ENCODE measurements at places on chromosomes 2 and 18. TPM values are rescaled to one million over a fixed set of nuclear protein-coding genes. Genes with fewer than 3 reads are reported as not detected.

EPG5 gene
- 25.3 TPM for total RNA-seq

GRCh38 chr2:212480447-212480846, 58.2 kb downstream of the ERBB4 start:
- DNase-seq, result no peak

CMPK2 gene
- total RNA-seq, result 7.6 TPM

SCYGR4 gene
- total RNA-seq, result not detected

DNA sequence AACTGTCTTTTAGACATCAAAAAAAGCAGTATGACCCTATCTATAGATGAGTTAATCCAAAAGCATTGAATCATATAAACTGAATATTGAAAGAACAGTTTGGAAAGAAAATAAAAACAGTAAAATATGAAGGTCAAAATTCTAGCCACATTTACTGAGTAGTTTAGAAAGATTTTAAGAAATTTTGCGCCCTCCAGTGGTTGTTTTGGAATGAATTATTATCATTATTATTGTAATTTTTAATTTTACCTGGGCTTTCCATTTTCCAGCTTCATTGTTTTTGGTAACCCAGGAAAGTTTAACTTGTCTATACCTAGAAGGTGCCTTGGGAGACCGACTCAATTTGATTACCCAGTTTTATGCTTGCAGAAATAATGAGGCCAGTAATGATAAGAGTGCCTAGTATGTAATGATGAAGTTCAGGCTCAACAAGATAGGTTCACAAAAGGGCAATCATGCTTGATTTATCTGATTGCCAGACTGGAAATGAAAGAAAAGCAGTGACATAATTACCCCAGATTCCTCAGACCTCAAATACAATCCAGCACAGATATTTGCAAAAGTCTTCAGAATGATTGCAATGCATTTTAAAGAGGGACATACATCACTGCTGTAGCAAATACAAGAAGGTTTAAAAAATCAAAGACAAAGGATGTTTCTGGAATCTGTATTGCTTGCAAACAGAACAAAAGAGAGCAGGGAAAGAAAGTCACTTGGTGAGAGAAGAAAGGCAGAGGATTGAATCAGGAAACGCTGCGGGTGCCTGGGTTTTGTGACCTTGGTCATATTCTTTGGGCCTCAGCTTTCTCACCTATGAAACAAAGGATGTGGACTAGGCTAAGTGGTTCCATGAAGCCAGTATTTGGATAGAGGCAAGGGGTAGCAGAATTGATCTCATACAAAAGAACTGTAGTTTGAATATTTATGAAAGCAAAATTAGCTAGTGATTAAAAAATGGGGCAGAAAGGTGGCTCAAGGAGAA, 153.8 kb downstream of the MAP2 start:
- DNase-seq, result no peak

IL37 gene
- not detected for total RNA-seq

GRCh38 chr18:73461038-73461779, 593.4 kb upstream of the NETO1 start:
- DNase-seq, result no peak

PFN4 gene
- not detected for total RNA-seq

DNA sequence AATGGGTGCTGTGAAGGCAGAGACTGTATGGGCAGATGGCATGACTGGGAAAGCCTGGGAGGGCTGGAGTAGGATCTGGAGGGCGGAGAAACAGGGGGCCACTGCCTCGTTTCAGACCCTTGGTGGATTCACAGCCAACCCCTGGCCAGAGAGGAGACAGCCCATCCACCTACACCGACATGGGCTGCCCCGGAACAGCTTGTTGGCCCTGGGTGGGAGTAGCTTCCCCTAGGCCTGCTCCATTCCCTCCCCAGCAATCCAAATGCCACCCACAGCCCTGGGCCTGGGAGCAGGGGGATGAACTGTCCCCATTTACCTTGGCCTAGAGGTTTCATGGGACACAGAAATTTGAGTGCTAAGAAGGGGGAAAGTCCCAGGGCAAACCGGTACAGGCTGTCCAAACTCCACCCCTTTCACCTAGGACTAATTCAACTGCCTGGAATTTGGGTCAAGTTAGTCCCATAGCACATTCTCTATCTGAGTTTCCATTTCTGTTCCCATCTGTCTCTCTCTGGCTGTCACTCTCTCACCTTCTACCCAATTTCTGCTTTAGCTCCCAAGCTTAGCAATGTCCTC, 37.0 kb downstream of the LBH start:
- DNase-seq, result no peak

- no peak for DNase-seq
These were observed 125.6 kb downstream of the TMEM18 start for GRCh38 chr2:551621-552020.

PCARE gene
- total RNA-seq, result not detected

ARHGAP28 gene
- total RNA-seq, result not detected

GRCh38 chr18:59454909-59455727, 96.1 kb upstream of the LMAN1 start:
- DNase-seq, result no peak

DNA sequence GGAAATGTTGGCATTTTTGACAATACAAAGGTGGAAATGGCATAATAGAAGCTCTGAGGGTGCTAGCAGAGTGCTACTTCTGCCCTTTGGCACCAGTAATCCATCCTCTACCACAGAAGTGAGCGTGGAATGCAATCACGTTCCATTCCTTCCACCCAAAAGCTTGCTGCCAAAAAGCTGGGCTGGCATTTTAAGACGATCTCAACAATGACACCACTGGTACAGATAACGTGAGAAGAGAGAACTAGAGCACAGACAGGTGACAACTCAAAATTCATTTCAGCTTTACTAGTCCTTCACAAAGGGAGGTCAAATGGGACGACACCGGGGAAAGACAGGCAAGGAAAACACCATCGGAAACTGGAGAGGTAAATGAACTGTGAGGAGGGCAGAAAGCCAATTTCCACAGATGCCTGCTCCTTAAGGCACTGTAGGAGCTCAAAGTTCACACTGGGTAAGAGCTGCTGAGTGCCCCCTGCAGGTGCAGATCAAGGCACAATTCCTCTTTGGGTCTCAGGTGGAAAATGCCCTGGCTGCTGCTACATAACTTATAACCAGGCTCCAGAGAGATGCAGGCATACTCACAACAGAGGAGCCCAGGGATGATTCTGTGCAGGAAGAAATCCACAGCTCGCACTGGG, 50.7 kb upstream of the RNU4ATAC start:
- DNase-seq, result no peak

FLACC1 gene
- 4.5 TPM for total RNA-seq

GRCh38 chr2:47512581-47513083, 109.7 kb downstream of the MSH2 start:
- DNase-seq, result no peak

LRP1B gene
- not detected for total RNA-seq

SUCLG1 gene
- 34.2 TPM for total RNA-seq

CFAP221 gene
- not detected for total RNA-seq

GRCh38 chr2:118687698-118688097, 159.8 kb downstream of the EN1 start:
- no peak for DNase-seq

- no peak for DNase-seq
These were observed 282.9 kb upstream of the TNP1 start for GRCh38 chr2:217142649-217143266.

DNAJC5G gene
- total RNA-seq, result not detected

DNA sequence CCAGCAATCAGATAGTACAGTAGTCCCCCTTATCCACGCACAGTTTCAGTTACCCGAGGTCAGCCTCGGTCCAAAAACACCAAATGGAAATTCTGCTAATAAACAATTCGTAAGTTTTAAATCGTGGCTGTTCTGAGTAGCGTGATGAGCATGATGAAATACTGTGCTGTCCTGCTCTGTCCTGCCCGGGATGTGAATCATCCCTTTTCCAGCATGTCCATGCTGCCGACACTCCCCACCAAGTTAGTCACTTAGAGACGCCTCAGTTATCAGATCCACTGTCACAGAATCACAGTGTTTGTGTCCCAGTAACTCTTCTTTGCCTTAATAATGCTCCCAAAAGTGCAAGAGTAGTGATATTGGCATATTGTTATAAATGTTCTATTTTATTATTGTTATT, 62.1 kb downstream of the MEX3C start:
- no peak for DNase-seq

GRCh38 chr2:35204323-35204722, 1151.3 kb upstream of the CRIM1 start:
- no peak for DNase-seq

DNA sequence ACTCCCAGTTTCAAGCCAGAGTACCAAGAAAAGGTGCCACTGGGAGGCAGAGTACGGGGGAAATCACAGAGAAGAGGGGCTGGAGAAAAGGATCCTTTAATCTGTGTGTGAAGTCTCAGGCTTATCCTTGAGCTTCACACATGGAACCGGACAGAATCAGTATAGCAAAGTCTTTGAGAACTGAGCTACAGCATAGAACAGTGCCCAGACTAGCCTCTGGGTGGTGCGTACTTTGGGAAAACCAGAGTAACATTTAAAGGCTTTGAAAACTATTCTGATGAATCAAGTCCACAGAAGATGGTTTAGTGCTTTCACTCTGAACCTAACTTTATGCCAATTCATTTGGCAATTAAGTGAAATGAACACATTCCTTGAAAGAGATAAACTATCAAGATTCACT, 83.1 kb downstream of the BABAM2 start:
- DNase-seq, result no peak

HOXD3 gene
- not detected for total RNA-seq

DNA sequence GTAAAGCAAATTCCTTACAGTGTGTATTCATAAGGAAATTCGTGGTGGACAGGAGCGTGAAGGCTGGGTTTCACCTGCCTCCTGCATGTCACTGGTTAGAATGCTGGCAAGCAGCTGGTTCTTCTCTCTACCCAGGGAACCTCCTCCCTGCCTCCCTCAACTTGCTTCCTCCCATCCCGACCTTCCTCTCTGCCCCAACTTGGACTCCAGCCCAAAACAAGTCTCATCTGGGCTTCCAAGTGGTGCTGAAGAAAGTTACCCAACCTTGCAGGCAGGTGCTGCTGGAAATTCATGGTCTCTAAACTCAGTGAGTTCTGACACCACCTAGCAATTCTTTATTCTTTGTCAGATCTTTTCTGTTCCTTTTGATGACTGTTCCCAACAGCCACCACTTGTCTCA, 184.5 kb downstream of the BCL2 start:
- DNase-seq, result no peak

DNA sequence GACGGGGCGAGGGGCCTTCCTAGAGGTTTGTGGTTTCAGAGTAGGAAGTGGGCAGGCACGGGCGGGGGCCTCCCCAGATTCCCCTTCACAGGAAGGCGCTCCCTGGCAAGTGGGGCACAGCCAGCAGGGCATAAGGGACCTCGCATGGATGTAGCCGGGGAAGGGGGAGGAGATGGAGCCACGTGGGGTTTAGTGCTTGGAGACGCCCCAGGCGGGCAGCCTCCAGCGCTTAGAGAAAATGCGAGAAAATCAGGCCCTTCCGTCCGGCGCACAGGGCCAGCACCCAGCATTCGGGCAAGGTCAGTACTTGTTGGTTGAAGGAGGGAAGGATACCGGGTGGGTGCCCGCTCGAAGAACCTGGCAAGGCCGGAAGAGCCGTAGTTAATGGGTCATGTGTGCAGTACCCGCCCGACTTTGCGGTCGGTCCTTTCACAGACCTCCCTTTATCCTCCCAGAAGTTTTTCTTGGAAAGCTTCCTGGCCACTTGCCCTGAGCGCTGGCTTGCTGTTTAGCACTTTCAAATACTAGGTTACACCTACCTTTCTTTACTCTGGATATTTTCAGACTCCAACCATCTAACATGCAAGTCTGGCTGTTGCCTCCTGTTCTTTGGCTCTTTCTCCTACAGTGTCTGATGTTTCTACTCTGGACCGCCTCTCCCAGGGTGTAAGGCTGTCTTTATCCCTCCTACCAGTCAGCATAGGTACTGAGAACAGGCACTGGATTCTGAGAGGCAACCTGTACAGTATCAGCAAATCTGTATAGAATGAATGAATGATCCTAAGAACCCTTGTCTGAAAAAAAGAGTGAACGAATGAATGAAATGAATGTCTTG, 78.1 kb downstream of the CIB4 start:
- DNase-seq, result no peak

SMYD1 gene
- total RNA-seq, result not detected

DNA sequence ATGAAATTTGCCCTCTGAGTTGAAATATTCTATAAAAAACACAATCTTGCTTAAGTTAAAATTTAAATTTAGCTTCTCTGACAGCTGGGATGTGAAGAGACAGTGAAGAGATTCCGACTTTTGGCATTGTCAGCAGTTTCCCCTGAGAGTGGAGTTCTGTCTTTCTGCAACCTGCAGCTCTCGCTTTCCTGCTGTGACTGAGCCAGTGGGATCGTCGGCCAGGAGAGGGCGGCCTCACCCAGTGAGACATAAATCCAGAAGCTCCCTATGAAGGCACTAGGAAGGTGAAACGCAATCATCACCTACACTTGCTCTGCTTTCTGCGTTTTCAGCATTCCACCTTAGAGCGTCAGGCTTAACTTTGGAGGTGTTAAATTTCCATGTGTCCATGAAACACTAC, 75.4 kb upstream of the HNMT start:
- DNase-seq, result no peak

- DNase-seq, result no peak
These were observed 101.2 kb downstream of the ZNF519 start for GRCh38 chr18:14031053-14031452.

ACVR1 gene
- 14.3 TPM for total RNA-seq

GRCh38 chr2:71687412-71687811, 234.1 kb downstream of the DYSF start:
- DNase-seq, result no peak

GRCh38 chr2:11187731-11188130, 32.5 kb downstream of the SLC66A3 start:
- no peak for DNase-seq

TRIM43 gene
- total RNA-seq, result not detected

- DNase-seq, result no peak
These were observed 297.0 kb upstream of the COL3A1 start for GRCh38 chr2:188677142-188677541.

GRCh38 chr2:47751856-47752414, 31.0 kb upstream of the MSH6 start:
- DNase-seq, result no peak

ATOH8 gene
- not detected for total RNA-seq

NT5C1B gene
- not detected for total RNA-seq

POTEI gene
- not detected for total RNA-seq

DNA sequence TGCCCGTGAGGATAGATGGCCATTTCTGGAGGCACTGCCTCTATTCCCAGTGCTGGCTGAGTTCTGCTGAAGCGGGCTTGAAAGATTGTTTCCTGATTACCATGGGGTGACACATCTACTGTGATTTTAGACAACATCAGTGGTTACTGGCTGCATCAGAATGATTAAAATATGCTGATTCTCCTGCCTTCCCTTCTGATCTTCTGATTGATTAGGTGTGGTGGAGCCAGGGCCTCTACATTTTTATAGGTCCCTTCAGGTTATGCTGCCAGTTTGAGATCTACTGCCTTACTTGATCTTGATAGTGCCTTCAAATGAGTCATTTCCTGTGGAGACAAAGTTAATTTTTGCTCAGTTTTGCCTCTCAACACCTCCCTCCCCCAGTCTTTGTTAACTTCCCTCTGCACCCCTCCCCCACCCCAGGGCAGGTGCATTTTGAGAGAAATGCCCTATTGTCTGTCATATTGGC, 31.6 kb upstream of the SNORC start:
- DNase-seq, result peak; percentile 75

KCNF1 gene
- total RNA-seq, result not detected

KANSL3 gene
- 54.4 TPM for total RNA-seq
